ENCODE measurements at places on chromosomes 4 and X.
A peak's percentile ranks its signal among the peaks of the same experiment; 100 is the strongest.

DNA sequence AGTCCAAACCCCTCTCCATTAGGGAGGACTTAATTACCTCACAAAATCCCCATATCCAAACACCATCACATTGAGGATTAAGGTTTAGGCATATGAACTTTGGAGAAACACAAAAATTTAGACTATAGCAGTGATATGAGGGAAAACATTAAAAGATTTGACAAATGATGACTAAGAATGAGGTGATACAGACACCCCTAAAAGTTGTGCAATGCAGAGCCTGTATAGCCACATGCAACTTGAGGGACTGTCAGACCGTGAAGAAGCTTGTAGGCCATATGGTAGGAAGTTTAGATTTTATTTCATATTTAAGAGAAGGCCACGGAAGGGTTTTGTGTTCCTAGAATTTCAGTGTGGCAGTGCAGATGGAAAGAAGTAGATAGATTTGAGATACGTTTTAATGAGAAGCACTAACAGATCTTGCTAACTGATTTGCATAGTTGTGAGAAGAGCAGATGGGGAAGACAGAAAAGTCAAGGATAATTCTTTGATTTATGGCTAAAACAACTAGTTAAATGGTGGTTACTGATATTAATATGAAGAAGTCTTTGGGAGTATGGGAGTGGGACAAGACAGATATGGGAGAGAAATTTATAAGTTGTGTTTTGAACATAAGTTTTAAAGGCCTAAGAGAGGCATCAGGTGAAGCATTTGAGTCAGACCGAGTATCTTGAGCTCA lies 5.5 kb upstream of the FIP1L1 start:
- DNase-seq, result no peak

- DNase-seq, result no peak
Observed at GRCh38 chr4:25638806-25639205, 16.8 kb upstream of the SLC34A2 start.

DNA sequence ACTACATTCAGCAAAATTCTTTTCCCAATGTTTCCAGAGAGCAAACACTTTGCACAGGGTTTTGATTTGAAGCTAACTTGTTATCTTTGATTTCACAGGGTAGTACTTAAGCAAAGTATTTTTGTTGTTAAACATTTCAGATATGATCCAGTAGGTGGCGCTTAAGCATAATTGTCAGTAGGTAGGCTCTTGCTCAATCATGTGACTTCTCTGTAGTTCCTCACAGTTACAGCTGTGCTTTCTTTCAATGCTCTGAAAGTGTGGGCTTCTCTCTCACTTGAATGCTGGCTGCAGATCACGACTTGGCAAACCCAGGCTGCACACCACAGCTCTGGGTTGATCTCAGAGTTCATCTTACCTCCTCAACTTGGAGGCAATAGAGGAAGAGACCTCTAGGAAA lies 1016.5 kb downstream of the SH3BGRL start:
- no peak for DNase-seq

- no peak for DNase-seq
Observed at GRCh38 chrX:153342762-153343558, 9.0 kb downstream of the ZNF275 start.

- no peak for DNase-seq
Observed at GRCh38 chr4:158316264-158316663, 106.0 kb downstream of the TMEM144 start.

GRCh38 chrX:150352581-150352980 lies 10.5 kb upstream of the MAMLD1 start:
- DNase-seq, result no peak

- no peak for DNase-seq
Observed at GRCh38 chr4:158020734-158021346, 152.0 kb downstream of the GASK1B start.

GRCh38 chr4:1346781-1347409 lies at the start of gene UVSSA:
Gene UVSSA, plus strand, starts transcription at chr4:1347208. Its CDS starts 884 bp downstream, at chr4:1348092.
- peak; percentile 100 for DNase-seq

DNA sequence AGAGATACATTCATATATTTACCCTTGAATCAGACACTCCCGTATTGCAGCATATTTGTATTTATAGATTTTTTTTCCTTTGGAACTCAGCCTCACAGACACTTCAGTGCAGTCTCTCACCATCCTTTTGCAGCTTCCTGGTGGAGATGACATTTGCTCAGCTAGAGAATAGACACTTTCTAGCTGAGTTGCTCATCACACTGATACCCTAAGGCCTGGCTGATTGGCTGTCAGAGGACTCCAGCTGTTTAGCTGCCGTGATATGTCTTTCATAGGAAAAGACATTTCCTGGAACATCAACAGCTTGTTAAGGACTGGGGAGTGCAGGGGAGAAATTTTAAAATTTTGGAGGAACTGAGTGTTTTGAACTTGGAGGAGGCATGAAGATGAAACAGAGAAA lies 429.6 kb downstream of the SMARCA1 start:
- DNase-seq, result no peak

DNA sequence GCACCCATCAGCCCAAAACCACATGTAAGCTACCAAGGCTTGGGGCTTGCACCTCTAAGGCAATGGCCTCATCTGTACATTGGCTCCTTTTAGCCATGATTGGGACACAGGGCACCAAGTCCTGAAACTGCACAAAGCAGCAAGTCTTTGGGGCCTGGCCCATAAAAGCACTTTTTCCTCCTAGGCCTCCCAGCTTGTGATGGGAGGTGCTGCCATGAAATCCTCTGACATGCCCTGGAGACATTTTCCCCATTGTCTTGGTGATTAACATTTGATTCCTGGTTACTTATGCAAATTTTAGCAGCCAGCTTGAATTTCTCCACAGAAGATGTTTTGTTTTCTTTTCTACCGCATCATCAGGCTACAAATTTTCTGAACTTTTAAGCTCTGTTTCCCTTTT lies 58.5 kb upstream of the PABPC4L start:
- DNase-seq, result no peak

DNA sequence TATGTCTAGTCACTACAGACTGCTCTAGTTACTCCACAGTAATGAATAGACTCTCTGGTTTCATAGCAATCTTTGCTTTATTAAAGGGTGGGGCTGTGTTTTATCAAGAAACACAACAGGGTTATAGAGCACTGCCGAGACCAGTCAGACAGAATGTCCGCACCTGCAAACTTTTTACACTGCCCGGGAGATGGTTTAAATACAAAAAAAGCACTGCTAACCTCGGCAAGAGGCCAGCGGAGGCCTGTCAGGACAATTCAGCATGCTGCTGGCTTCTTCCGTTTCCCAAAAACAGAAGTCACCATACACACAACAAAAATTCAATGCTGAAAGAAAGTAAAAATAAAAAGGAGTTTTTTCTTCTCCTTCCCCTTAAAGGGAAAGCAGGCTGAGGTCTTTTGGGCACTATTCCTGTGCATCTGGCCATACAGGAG lies 67.4 kb downstream of the IRF2 start:
- no peak for DNase-seq

DNA sequence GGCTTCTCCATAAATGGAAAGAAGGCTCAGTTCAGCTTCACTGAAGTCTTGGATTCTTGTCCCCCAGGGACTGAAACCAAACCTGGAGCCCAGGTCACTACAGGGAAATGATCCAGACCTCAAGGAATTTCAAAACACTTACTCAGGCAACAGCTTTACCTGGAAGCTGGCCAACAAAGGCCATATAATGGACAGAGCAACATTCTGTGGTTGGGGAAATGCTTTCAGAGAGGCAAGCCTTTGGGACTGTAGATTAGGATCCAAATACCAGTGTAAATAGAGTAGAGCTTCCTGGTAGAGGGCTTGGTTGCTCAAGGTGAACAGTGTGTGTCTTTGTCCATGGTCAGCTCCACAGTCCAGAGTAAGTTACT lies 57.0 kb upstream of the PROM1 start:
- DNase-seq, result no peak

- no peak for DNase-seq
Observed at GRCh38 chr4:94621491-94622080, 136.2 kb upstream of the BMPR1B start.

GRCh38 chrX:40300286-40300890 lies 202.6 kb upstream of the BCOR start:
- peak; percentile 33 for DNase-seq

DNA sequence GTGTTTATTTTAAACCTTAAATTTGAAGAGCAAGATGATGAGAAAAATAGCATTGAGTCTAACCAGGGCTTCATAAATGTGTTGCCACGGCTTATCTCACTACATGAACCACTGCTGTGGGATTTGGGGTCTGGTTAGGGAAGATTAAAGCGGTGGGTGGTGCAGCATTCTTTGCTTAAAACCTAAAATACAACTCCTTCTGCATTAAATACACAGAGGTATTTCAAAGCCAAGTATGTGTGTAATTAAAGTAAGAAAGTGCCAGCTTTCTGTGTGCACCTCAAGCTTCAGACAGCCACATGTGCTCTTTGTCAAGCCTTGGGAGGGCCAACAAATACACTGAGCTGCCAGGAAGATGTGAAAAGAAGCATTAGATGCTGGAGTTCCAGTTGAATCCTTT lies 128.0 kb downstream of the CPE start:
- DNase-seq, result no peak

- no peak for DNase-seq
Observed at GRCh38 chrX:16659321-16659720, 9.4 kb downstream of the S100G start.

DNA sequence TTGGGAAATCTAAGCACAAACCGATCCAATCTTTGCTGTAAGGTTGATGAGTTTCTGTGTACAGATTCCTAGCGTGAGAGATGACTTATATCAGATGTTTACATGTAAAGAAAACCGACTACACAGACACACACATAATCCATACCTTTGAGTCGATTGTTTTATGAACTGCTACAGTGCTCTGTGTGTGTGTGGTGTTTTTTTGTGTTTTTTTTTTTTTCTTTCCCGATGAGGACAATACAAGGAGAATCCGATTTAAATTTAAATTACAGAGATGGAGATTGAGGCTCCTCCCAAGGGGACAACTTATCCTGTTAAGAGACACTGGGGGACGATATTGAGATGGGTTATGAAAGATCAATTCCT lies 461 bp upstream of the SLC9A6 start:
- DNase-seq, result no peak

- peak; percentile 16 for DNase-seq
Observed at GRCh38 chrX:102712216-102712966, at the start of gene GPRASP2. Gene GPRASP2, plus strand, starts transcription at chrX:102712448. Its CDS starts 2,422 bp downstream, at chrX:102714870.

DNA sequence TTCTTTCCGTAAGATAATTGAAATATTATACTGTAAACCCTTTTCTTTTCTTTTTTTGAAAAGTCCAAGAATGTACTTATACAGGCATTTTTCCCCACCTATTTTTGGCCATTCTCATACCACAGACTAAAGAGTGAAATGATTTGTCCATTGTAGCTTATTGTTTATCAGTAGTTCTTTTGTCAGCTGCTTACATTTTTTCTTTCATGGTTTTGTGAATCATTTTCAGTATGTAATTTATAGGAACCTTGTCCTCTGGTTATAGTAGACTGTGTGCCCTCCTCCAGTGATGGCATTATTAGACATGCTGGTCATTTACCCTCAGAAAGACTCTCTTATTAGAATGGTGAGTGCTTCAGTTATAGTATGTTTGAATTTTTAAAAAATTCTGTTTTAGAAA lies 56.7 kb downstream of the CCKAR start:
- DNase-seq, result no peak

- DNase-seq, result no peak
Observed at GRCh38 chrX:130158311-130158710, 7.3 kb downstream of the AIFM1 start.

DNA sequence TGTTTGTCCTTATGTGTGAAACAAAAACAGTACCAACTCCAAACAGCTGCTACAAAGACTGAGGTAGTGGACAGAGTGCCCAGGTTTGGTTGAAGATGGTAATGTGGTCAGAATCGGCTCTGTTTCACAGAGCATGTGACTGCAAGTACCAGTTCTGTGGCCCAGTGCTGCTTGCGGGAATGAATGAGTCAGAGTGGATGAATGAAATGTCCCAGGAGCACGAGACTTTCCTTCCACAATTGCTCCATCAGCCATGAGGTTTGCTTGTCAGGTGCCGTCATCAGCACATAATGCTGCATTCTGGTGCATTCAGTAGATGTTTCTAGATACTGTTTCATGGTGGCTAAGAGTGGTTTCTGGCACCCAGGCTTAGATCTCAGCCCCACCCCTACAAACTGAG lies 84.2 kb downstream of the GPR143 start:
- DNase-seq, result no peak

- DNase-seq, result no peak
Observed at GRCh38 chr4:48664938-48665337, 115.1 kb downstream of the FRYL start.

DNA sequence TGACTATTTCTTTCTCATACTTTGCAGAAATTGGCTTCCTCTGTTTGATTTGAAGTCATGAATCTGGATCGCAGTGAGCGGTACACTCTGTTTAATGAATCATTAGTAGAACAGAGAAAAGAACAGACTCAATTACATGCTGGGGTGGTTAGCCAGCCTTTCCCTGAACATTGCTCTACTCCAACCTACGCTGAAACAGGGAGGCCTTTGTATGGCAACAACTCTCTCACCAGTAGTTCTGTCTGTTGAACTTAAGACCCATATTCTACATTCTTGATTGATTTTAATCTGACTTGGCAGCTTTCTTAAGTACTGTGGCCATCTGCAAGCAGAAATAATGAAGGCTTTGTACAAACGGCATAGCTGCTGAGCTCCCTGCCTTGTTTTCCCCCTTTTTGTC lies 19.0 kb upstream of the AP1S2 start:
- no peak for DNase-seq

- DNase-seq, result no peak
Observed at GRCh38 chr4:2046031-2046961, 12.8 kb upstream of the NAT8L start.

GRCh38 chrX:115023139-115023538 lies 5.7 kb upstream of the IL13RA2 start:
- DNase-seq, result no peak

GRCh38 chr4:139014371-139015268 lies 961 bp upstream of the NOCT start:
- DNase-seq, result peak; percentile 25

- no peak for DNase-seq
Observed at GRCh38 chr4:6885953-6886557, 23.6 kb upstream of the TBC1D14 start.

DNA sequence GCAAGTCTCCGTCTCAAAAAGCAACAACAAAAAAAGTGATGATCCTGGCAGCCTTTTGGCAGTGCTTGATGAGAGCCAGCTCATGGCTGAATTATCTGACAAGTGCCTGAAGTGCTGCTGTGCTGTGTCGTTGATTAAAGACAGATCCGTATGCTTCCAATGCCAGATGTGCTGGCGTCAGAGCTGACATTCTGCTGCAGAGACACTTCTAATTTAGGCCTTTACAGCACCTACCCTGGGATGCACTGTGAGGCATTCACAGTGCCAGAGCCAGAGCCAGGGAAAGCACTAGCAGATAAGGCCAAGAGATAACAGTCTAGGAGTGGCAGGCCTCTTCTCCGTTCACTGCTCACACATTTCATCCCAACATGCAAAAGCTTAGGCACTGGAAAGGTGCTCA lies 995.5 kb downstream of the RAB28 start:
- DNase-seq, result no peak

GRCh38 chrX:112043997-112044396 lies 38.6 kb downstream of the TRPC5 start:
- no peak for DNase-seq

- DNase-seq, result no peak
Observed at GRCh38 chr4:27148211-27148895, 287.7 kb downstream of the STIM2 start.

- no peak for DNase-seq
Observed at GRCh38 chr4:113758372-113758771, 3.2 kb downstream of the CAMK2D start.

- DNase-seq, result no peak
Observed at GRCh38 chr4:164876700-164877324, at the start of gene APELA. Gene APELA, plus strand, starts transcription at chr4:164877178. Its CDS starts 154 bp downstream, at chr4:164877332.

Data from activated CD4-positive, alpha-beta T cell treated with anti-CD3 and anti-CD28 coated beads for 48 hours (primary cell).